Right atrium auricular region (tissue), 2 donors: ENCODE measurements at places on chromosomes 5 and 9.

GRCh38 chr5:148915224-148915817, 88.9 kb downstream of the ADRB2 start:
- no peak for DNase-seq

DNA sequence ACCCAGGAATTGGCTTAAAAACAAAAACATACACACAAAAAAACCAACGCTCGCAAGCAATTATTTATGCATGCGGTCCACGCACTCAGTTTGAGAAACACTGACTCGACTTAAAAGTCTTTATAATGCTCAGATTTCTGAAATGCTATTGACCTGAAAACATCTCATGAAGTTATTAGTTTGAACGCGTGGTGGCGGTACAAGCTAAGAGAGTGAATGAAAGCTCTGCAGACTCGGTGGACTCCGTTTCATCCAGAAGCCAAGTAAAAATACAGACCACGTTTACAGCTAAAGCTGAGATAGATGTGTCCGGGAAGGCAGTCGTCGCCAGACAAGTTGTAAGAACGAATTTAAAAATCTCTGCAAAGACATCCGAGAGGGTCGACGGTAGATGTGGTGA, at the start of gene PCDHB6:
TSS of gene PCDHB6 (plus strand) at position 246 of the 400 bp plus-strand sequence. CDS start 201 bp downstream, outside the sequence.
- no peak for DNase-seq

- no peak for DNase-seq
Measured at GRCh38 chr9:91029650-91030361, 228.2 kb downstream of the SYK start.

DNA sequence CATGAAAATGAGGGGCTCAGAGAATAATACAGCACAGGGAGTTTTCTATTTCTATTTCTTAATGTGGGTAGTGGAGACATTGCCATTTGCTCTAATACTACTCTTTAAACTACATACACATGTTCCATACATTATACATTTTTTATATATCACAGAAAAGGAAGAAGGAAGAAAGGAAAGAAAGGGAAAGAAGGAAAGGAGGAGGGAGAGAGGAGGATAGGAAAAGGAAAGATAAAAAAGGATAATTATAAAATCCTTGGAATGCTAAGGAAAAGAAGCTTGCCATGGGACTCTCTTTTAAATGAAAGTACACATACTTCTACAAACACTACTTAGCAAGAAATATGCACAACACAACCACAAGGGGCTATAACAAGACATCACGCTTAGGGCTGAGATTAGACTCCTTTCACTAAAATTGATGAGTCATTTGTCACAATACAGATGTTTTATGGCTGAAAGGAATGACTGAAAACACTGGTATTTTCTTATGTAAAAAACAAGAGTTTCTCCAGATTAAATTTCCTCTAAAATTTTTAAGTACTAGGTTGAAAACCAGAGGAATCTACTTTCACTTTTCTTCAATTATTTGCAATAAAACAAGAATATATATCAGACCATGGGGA, 219.8 kb downstream of the ARL15 start:
- DNase-seq, result no peak

GRCh38 chr5:103375350-103375749, 116.8 kb downstream of the MACIR start:
- DNase-seq, result no peak

DNA sequence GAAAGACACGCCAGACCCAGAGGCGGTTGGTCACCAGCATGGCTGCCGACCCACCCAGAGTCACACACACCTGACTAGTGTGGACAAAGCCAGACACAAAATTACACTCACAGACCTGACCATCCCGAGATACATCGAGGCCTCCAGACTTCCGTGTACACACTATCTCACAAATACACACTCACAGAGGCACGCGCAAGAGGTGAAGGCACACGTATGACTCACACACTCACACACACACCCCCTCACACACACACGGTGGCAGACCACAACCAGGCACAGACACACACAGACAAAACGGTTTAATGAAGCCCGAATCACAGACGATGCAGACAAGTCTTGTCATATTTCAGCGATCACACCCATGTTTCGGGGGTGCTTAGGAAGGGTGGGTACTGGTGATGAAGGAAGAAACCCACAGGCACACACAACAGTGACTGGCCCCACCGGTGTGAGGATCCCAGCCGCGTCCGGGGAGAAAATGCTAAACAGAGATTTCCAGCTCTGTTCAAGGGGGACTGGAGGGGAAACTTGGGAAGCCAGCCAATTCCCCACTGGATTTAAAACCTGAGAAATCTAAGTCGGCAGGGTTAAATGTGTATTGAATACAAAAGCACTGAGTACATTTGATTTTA, 51.3 kb downstream of the CRB2 start:
- DNase-seq, result no peak

DNA sequence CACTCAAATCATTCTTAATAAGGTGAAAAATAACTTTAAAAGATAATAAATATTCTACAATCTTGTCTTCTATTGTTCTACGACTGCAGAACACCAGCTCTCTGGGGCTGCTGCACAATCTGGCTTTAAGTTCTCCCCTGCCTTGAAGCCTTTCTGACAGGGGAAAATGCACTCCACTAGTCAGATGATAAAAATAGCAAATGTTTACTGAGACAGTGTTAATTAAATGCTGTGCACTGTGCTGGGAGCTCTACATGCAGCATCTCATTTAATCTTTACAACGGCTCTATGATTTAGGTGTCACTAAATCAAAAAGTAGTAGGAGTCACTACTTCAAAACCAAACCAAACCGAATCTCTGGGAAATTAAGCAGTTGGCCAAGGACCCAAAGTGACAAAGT, 132.7 kb downstream of the SLIT3 start:
- no peak for DNase-seq

- no peak for DNase-seq
Measured at GRCh38 chr5:173314166-173314952, 13.9 kb downstream of the STC2 start.
